SJSA1 (cell line): ENCODE measurements at places on chromosomes 7 and 10. TPM values are rescaled to one million over a fixed set of nuclear protein-coding genes. Genes with fewer than 3 reads are reported as not detected.

Gene CLCN1
- not detected in 2 replicates for total RNA-seq

Gene PIK3AP1
- total RNA-seq, result 0.41 and 0.95 TPM in 2 replicates

Gene TNS3
- total RNA-seq, result 56.9 and 92.5 TPM in 2 replicates

Gene MACC1
- total RNA-seq, result not detected in 2 replicates

GRCh38 chr7:26340476-26341018 is 48.9 kb downstream of the SNX10 start:
- H3K27ac ChIP-seq, result no peak overlapping the region
- H3K27me3 ChIP-seq, result no peaks in the 10 kb centered on the region
- no peak overlapping the region for H3K4me3 ChIP-seq
- no peak for DNase-seq
